ENCODE measurements at places on chromosomes 12 and 14.

DNA sequence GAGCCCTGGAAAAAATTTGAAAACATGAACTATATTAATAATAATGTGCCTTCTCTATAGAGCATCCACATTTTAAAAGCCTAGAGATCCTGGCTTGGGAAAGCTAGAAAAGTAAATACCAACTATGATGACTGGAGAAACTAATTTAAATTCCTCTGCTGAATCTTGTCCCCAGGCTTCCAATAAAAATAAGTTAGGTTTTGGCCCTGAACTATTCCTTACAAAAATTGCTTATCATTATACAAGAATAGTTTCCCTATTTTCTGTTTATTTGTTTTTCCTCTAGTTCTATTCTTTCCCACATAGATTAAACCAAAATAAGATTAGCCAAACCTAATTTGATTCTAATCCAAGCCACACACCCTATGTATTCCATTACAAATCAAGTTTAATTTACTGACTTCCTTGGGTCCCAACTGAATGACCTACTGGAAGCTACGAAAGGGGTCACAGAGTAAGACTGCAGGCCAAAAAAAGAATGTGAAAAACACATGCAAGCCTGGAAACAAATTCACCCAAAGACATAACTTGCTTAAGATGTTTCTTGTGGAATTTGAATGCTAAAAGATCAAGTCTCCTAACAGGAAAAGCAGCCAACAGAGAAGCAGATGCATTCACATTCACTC lies 133.0 kb downstream of the PAWR start:
- DNase-seq, result no peak

- DNase-seq, result peak; percentile 44
Measured at GRCh38 chr14:80906946-80907345, 34.6 kb downstream of the CEP128 start.

- DNase-seq, result peak; percentile 81
Measured at GRCh38 chr12:64099397-64099796, 122.7 kb downstream of the KICS2 start.

GRCh38 chr12:40110586-40110985 lies 4.7 kb upstream of the SLC2A13 start:
- DNase-seq, result no peak

- peak; percentile 13 for DNase-seq
Measured at GRCh38 chr12:68001486-68002466, 12.5 kb downstream of the IFNG-AS1 start.

GRCh38 chr12:40405419-40405818 lies 180.6 kb downstream of the LRRK2 start:
- no peak for DNase-seq

GRCh38 chr12:47832263-47832933 lies 12.7 kb upstream of the HDAC7 start:
- DNase-seq, result no peak

DNA sequence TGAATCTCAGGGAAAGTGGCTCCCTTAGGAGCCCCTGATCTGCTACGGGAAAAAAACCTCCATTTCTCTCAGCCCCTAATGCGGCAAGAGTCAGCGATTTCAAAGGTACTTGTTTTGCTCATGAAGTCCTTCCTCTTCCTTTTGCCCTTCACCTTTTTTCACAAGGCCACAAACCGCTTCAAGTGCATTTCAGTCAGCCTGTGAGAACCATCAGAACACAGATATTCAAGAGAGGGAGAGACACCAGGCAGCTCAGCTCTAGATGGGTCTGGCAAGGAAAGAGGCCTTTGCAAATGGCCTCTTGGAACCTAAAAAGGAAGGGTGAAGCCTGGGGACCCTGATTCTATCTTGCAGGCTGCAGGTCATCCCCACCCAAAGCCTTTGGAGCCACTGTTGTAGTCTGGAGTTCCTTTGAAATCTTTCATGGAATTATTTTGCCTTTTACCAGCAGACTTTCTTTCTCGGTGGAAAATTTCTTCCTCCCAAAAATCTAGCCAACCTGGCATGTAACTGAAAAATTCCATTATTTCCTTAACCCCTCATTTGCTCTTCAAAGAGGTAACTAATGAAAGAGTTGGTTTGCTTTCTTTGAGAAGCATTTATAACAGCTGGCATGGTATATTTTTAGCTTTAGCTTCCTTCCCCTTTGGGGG lies 145.0 kb downstream of the SAMD4A start:
- no peak for DNase-seq

DNA sequence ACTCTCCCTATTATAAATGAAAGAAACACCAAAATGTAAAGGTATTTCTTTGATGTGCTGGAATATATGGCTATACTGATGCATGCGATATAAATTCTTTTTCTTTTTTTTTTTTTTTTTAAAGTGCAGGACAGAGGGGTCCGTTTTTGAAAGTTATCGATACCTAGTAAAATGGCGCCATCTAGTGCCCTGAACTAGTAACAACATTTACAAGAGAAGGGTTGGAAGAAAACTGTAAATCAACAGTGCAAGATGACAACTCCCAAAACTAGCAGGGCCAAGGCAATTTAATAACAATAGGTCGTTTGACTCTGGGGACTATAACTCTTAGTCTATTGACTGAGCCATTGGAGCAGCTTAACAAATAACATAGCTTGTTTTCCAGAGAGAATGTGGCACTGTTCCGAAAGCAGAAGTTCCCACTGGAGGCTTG lies 137.7 kb downstream of the SPTSSA start:
- peak; percentile 37 for DNase-seq

DNA sequence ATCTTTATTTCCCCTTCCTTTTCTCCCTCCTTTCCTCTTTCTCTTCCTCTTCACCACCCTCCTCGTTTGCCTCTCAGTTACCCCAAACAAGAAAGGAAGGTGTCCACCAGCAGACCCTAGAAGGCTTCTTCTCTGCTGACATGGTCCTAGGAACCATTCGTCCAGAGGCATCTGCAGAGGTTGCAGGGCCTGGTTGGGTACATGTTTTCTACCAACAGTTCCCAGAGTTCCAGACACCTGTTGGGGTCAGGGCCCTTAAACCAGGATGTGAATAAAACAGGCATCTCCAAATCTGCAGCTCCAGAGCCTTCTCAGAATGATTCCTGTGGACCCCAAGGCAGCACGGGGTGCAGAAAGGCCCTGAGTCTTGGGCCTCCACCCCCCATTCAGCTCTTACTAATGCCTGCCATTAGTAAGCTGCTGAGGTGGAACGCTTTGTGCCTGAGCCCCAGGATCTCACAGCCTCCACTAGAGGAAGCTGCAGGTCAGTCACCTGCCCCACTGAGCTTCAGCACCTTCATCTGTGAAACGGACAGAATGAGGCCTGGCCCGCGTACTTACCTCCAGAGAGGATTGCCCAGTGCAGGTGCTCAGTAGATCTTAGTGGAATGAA lies 130.4 kb downstream of the DICER1 start:
- no peak for DNase-seq

DNA sequence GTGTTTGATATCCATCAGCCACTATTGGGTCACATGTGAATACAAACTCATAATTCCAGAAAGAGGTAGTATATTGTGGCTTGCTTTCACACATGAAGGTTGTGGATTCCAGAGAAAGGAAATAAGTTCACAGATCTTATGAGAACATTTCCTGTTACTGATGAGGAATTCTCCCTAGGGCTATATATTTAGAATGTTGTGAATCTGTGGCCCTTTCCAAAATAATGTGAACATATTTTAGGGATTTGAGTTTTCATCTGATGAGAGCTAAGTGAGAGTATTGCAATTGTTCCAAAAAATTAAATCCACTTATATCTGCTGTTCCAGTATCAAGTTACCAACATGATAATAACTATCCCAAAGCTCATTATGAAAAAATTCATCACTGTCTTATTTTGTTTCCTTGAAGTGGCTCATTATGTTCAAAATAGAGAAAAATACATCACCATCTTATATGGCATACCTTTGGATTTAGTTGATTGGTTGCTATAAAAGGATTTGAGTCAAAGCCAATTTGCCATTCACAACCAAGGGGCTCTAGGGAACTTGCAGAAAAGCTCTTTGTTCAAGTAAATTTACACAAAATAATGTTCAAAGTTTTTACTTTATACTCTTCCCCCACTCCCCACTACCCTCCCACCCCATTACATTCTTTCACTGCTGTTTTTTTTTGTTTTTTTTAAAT lies 76.3 kb downstream of the MYRFL start:
- DNase-seq, result peak; percentile 63

DNA sequence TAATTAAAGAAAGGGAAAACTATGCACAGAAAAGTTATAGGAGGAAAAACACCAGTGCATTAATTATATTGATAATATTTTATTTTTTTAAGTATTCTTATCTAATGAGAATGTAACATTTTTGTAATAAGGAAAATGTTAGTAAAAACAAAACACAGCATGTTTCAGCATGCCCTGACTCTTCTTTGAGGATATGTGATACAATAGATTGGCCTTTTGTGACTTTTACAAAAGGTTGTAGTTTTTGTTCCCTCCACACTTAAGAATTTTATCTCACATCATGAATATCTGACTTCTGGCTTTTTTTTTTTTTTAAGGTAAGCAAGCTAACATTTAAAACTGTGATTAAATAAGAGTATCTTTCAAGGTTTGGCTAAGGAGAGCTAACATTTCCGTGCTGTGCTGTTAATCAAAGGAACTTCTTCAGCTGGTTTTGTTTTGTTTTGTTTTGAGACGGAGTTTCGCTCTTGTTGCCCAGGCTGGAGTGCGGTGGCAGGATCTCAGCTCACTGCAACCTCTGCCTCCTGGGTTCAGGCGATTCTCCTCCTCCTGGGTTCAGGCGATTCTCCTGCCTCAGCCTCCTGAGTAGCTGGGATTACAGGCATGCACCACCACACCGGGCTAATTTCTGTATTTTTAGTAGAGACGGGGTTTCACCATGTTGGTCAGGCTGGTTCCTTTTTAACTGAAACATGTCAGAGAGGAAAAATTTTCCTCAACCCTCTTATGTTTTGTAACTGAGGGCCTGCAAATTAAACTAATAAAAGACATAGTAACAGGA lies 30.8 kb upstream of the RESF1 start:
- DNase-seq, result no peak

GRCh38 chr12:54650409-54650808 lies 2.2 kb upstream of the DCD start:
- DNase-seq, result no peak

DNA sequence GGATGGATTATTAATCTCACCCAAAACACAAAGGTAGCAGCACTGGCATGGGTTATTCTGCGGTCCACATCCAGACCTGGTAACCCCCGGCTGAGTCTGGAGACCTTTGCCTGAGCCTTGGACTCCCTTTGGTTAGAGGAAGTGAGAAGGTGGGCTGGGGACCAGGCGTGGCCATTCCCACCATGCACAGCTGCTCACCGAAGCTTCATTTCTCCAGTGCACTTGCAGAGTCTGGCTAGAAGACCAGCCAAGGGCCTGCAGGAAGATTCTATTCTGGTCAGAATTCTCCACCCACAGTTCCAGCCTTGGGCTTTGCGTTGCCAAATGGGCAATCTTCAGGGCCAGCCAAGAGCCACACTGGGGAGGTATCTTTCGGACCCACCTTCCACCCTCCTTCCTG lies 73.0 kb downstream of the LGMN start:
- no peak for DNase-seq

DNA sequence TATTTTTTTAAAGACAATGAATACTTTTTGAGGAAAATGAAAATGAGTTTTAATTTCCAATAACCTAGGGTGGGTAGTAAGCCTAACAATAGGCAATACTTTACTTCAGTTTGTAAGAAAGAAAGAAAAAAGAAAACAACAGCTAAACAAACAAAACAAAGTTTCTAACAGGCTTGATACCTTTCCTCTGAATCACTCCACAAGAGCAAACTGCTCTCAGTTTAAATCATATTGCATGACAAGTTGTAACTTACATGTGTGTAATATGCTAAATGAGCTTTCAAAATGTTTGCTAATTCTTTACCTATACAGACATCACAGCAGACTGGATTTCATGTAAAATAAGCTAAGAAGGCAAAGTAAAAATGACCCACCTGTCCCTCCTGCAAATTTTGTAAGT lies 6.7 kb upstream of the LMO3 start:
- no peak for DNase-seq

DNA sequence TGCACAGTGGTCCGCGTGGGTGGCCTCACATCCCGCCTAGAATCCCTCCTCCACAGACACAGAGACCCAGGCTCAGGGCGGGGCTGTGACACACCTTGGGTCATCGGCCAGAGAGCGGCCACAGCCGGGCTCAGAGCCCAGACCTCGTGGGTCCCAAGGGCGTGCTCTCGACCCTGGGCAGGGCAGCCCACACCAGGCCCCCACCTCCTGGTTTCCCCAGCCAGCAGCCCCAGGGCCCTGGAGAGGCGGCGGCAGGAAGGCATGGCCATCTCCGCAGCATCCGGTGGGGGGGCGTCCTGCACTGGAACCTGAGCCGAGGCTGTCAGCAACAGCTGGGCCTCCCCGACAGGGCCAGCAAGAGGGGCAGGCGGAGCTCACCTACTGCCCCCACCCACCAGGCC lies 15.2 kb downstream of the JAG2 start:
- no peak for DNase-seq

DNA sequence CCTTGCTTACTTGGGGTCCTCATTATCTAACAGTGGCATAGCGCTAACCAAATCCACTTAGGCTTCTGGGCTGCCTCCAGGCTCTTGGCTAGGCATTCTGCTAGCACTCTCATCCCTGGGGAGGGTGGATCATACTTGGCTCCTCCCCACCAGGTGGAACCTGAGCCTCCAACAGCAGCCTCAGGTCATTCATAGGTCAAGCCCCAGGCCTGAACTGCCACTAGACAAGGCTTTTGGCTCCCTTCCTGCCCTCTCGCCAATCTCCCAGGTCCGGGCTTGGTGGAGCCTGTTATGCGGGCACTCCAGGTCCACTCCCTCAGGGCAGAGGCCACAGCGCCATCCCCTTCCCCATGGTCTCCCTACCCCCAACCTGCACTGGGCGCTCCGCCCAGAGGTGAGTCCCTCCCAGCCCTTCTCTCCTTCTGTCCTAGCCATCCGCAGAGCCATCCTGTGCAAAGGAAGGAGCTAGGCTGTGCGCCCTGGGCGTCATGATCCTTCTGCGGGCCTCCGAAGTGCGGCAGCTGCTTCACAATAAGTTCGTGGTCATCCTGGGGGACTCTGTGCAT lies 154.9 kb upstream of the AMIGO2 start:
- no peak for DNase-seq

GRCh38 chr14:68247274-68247673 lies 427.7 kb downstream of the RAD51B start:
- DNase-seq, result no peak
